ENCODE measurements at places on chromosomes 12 and 14. TPM values are rescaled to one million over a fixed set of nuclear protein-coding genes. Genes with fewer than 3 reads are reported as not detected.

The HOXC9 gene
- 0.28 TPM for total RNA-seq

The WNT1 gene
- total RNA-seq, result not detected

The ORMDL2 gene
- total RNA-seq, result 33.9 TPM

The ARHGEF40 gene
- 12.5 TPM for total RNA-seq

The RPGRIP1 gene
- 1.5 TPM for total RNA-seq

DNA sequence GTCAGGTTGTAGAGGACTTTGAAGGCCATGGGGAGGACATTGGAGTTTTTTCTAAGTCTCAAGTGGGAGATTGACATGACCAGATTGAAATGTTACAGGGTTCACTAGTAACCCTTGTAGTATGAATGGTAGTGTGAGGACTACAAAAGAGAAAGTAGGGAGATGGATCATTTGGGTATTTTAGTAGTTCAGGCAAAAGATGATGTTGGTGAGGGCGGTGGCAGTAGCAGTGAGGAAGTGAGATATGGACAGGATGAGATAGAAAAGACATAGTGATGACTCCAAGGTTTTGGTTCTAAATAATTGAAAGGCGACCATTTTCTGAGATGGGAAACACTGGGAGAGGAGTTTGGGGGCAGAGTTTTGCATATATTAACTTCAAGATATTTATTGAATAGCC, 94.2 kb upstream of the CNTN1 start:
- DNase-seq, result no peak
- H3K27ac ChIP-seq, result no peak overlapping the region
- no peak overlapping the region for H3K4me3 ChIP-seq
- no peaks in the 10 kb centered on the region for H3K4me1 ChIP-seq
- H3K36me3 ChIP-seq, result no peaks in the 10 kb centered on the region
- H3K27me3 ChIP-seq, result peaks cover 2% of the 10 kb centered on the region

DNA sequence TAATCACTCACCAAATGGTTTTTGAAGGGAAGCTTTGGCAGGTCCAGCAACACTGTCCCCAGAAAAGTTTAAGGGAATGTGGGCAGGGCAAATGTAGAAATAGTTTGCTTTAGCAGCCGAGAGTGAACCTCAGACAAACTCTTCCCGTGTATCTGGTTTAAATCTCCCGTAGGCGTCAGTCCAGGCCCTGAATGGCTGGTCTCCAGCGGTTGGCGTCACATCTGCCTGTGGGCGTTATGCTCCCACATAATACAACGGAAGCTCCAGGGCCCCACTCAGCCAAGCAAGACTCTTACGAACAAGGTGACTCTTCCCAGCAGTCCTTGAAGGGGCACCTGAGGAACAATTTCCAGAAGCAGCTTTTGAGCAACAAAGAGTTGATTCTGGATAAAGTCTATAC, 942 bp downstream of the ZC2HC1C start:
- peaks cover 4% of the 10 kb centered on the region for H3K27me3 ChIP-seq
- no peak for DNase-seq
- H3K27ac ChIP-seq, result no peak overlapping the region
- no peaks in the 10 kb centered on the region for H3K36me3 ChIP-seq
- H3K4me3 ChIP-seq, result no peak overlapping the region
- H3K4me1 ChIP-seq, result peaks cover 2% of the 10 kb centered on the region

DNA sequence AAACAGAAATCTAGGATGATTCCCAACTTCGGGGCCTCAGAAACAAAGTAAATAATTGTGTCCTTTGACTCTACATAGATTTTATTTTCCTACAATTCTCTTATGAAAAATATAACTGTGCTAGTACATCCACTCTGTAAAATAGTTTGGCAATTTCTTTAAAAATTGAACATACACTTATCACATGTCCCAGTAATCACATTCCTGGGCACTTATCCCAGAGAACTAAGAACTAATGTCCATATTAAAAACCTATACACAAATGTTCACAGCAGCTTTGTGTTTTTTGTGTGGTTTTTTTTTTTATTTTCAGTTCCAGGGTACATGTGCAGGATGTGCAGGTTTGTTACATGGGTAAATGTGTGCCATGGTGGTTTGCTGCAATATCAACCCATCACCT, 99.0 kb downstream of the KCNH5 start:
- no peak overlapping the region for H3K4me3 ChIP-seq
- no peaks in the 10 kb centered on the region for H3K27me3 ChIP-seq
- H3K4me1 ChIP-seq, result peaks cover 4% of the 10 kb centered on the region
- no peak overlapping the region for H3K27ac ChIP-seq

- H3K4me3 ChIP-seq, result no peak overlapping the region
- H3K4me1 ChIP-seq, result peaks cover 48% of the 10 kb centered on the region
- H3K27ac ChIP-seq, result no peak overlapping the region
- H3K27me3 ChIP-seq, result peaks cover 2% of the 10 kb centered on the region
- peaks cover 8% of the 10 kb centered on the region for H3K36me3 ChIP-seq
Measured at GRCh38 chr14:56175773-56176172, 57.6 kb downstream of the PELI2 start.

- no peak overlapping the region for H3K27ac ChIP-seq
- DNase-seq, result no peak
- peaks cover 2% of the 10 kb centered on the region for H3K27me3 ChIP-seq
Measured at GRCh38 chr12:29278673-29279420, 102.1 kb downstream of the ERGIC2 start.

GRCh38 chr14:96120941-96121340, 81.8 kb downstream of the C14orf132 start:
- no peak for DNase-seq
- no peak overlapping the region for H3K4me3 ChIP-seq
- peaks cover 3% of the 10 kb centered on the region for H3K4me1 ChIP-seq

- H3K27me3 ChIP-seq, result peaks cover 5% of the 10 kb centered on the region
- peaks cover 14% of the 10 kb centered on the region for H3K4me1 ChIP-seq
- H3K4me3 ChIP-seq, result no peak overlapping the region
Measured at GRCh38 chr12:1488908-1489381, 105.4 kb downstream of the FBXL14 start.

GRCh38 chr12:11624116-11624515, 25.4 kb upstream of the ETV6 start:
- H3K27ac ChIP-seq, result no peak overlapping the region
- DNase-seq, result no peak
- no peak overlapping the region for H3K4me3 ChIP-seq

GRCh38 chr14:71086567-71086966, 179.3 kb downstream of the PCNX1 start:
- H3K27me3 ChIP-seq, result peaks cover 2% of the 10 kb centered on the region
- peaks cover 5% of the 10 kb centered on the region for H3K4me1 ChIP-seq

GRCh38 chr12:109523504-109523903, 46.1 kb downstream of the UBE3B start:
- H3K4me3 ChIP-seq, result peak overlapping the region; percentile 63
- H3K36me3 ChIP-seq, result peaks cover 50% of the 10 kb centered on the region
- no peak overlapping the region for H3K27ac ChIP-seq
- no peak for DNase-seq
- peaks cover 10% of the 10 kb centered on the region for H3K27me3 ChIP-seq

DNA sequence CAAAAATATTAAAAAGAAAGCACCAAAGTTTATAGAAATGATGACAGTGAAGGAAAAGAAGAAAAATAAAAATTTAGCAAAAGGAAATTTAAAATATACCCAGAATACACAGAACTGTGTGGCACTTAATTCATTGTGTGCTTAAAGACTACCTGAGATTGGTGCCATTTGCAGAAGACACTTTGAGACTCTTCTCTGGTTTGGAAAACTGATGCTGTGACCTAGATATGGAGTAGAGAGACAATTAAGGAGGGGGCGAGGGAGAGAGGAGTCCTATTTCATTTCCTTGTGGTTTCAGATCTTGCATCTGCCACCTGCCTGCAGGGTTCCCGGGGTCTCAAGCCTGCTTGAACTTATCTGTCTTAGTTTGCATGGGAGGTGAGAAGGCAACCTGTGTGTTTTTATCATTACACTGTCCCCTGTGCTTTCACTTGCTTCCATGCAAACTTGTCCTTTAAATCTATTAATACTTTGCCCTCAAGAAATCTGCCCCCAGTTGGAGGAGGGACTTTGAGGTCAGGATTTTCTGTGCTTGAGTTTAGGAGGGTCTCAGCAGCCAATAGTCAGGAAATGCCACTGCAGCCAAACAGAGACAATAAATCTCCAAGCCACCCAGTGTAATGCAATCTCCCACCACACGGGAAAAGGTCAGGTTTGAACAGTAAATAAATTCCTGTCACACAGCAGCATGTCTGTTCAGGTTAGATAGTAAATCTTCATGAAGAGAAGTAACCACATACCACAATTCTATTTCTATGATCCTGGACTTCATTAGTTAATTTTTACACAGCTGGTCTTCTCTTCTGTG, 119.4 kb downstream of the CAND1 start:
- peaks cover 4% of the 10 kb centered on the region for H3K27me3 ChIP-seq
- DNase-seq, result peak; percentile 16
- peaks cover 4% of the 10 kb centered on the region for H3K4me1 ChIP-seq
- H3K36me3 ChIP-seq, result no peaks in the 10 kb centered on the region

GRCh38 chr12:108805136-108805535, 52.2 kb downstream of the SSH1 start:
- no peaks in the 10 kb centered on the region for H3K27me3 ChIP-seq
- H3K36me3 ChIP-seq, result peaks cover 33% of the 10 kb centered on the region
- no peak overlapping the region for H3K4me3 ChIP-seq
- no peak for DNase-seq

Measured in endothelial cell (in vitro differentiated cells).